ENCODE measurements at places on chromosomes 5 and 9. TPM values are rescaled to one million over a fixed set of nuclear protein-coding genes. Genes with fewer than 3 reads are reported as not detected.

The PCDHGA11 gene
- total RNA-seq = 5.0 TPM

The ACSL6 gene
- total RNA-seq = not detected

The CCDC152 gene
- not detected for total RNA-seq

DNA sequence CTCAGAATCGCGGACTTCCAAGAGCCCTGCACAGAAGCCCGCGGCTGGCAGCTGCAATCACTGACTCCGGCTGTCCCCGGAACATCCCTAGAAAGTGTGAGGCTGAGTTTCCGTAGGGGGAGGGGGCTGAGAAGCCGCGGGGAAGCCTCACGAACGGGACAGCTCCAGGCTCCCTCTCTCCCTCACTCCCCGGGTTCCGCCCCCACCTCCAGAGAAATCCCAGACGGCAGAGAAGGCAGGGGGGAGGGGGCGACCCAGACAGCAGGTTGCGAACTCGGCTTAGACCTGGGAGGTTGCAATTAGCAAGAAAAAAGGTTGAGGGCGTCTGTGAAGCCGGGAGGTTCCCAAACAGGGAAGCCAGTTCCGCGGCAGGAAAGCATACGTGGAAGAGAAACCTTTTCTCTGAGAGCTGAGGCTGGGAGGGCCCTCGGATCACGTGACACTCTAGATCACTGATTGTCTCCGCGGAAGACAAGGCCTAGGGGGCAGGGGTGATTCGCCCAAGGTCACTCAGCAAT, 73.8 kb upstream of the CPLX2 start:
- DNase-seq = no peak

- no peak for DNase-seq
Observed at GRCh38 chr5:73966451-73966850, 340.5 kb downstream of the ARHGEF28 start.

- DNase-seq = no peak
Observed at GRCh38 chr5:157582731-157583620, 7.4 kb upstream of the ADAM19 start.

- DNase-seq = no peak
Observed at GRCh38 chr5:147631428-147632003, 121.6 kb upstream of the DPYSL3 start.
